ENCODE measurements at places on chromosomes 3 and 15. TPM values are rescaled to one million over a fixed set of nuclear protein-coding genes. Genes with fewer than 3 reads are reported as not detected.

DNA sequence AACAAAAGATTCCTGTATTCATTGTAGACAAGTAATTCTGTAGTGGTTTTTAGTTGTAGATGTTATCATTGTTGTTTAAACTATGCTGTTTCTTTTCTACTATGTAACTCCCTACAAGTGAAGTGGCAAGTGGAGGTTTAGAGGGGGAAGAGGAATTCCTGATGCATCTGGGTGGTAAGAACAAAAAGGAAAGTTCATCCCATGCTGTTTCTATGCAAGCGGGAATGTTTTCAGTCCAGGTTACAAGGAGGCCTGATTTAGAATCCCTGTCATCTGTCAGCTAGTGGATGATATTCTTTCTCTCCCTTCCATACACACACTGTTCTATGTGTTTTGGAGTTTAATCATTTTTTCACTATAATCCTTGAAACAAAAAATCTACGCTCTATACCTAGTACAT, 67.4 kb downstream of the IMPG2 start:
- no peak for DNase-seq

- DNase-seq: no peak
Observed at GRCh38 chr3:112774293-112774926, 72.3 kb downstream of the CD200R1L start.

DNA sequence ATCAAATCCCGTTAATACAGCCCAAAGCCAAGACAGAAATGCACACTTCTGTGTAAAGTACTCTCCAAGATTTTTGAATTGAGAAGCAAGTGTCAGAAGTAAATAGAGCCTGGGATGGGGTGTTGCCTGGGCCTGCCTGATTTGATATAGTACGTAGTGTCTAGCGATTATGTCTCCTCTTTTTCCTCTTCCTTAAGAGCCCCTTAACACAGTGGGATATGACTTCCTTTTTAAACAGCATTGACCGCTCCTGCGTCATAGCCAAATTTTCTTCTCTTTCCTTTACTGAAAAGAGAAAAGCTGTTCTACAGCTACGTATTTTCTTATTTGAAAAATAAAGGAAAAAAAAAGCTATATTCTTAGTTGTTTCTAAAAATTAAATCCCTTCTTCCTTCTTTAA, 97.7 kb downstream of the PLCL2 start:
- no peak for DNase-seq

DNA sequence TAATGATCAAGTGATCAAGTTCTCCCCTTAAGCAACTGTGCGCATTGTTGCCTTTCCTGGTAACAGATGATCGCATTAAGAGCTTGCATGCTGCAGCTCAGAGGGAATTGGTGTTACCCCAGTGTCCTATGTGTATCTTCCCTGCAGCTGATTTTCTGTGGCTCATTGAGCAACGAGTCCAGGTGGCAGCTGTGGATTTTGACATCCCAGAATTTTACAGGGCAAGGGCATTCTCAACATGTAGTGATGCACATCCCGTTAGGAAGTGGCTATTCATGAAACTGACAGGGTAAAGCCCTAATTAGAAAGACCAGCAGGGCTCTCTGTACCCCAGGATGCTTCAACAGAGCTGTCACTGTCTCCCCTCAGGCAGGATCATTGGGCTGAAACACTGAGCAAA, 232.8 kb downstream of the AGBL1 start:
- no peak for DNase-seq

DNA sequence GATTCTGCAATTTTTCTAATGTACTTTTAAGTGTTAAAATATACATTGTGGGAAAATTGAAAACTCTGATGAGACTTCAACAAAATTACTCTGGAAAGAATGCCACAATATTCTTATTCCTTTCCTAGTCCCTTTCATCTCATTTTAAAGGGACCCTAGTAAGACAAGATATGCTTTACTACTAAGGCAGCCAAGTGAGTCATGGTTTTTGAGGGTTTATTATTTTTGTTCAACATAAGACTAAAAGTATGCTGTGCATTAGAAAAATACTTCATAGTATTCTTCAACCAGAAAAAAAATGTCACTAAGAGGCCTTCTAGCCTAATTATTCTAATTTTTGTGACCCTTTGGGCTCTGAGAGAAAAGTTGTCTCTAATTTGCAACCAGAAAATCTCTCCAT, 7.4 kb downstream of the IL12A start:
- DNase-seq: no peak

DNA sequence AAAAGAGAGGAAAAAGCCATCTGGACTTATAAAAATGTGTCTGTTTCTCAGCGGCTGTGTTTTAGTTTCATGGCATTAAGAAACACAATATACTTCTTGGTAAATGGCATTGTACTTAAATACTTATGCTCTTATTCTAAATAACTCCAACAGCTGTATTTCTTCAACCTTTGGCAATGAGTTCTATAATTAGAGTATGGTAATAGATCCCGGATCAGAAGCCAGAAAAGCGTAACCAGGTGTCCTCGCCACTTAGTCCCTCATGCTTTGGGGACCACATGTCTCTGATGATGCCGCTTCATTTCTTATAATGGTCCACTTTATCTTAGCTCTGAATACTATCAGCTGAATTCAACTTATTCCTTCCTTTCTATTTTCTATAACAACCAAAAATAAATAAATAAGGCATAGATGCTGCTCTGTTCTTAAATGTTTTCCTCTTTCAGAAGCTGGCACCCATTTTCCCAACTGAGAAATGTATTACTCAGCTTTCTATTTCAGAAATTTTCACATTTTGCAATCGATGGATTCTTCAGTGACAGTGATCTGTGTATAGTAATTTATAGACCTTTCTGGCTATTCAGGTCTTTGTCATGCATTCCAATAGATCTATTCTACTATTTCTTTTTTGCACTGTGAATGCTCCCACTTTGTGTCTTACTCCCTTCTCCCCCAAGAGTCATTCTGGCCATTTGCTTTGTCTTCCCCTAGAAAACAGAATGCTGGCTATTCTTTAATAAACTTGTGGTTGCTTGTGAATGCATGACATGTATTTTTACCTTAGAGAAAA, 87.6 kb upstream of the KBTBD8 start:
- no peak for DNase-seq

GRCh38 chr15:62712455-62712839, 330.1 kb upstream of the TPM1 start:
- DNase-seq: no peak

DNA sequence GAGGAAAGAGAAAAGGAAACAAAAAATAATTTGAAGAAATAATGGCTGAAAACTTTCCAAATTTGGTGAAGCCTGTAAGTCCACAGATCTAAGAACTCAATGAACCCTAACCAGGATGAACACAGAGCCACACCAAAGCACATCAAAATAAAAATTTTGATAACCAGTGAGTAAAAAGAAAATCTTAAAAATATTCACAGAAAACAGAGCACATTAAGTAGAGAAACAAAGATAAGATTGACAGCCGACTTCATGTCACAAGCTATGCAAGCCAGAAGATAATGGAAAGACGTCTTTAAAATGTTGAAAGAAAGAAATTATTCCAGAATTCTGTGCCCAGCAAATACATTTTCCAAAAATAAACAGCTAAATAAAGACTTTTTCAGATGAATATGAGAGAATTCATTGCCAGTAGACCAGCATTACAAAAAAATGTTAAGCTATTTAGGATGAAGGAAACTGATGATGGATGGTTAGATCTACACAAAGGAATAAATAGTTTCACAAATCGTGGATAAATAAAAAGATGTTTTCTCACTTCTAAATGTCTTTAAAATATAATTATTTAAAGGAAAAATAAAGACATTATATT, 140.2 kb upstream of the SKOR1 start:
- no peak for DNase-seq

GRCh38 chr15:72345806-72346205, 25.8 kb upstream of the CELF6 start:
- DNase-seq: no peak

- DNase-seq: no peak
Observed at GRCh38 chr3:188468196-188468595, 314.2 kb downstream of the LPP start.

GRCh38 chr15:91849180-91849579, 4.3 kb upstream of the SLCO3A1 start:
- no peak for DNase-seq

- DNase-seq: no peak
Observed at GRCh38 chr3:8914491-8914890, 48.8 kb downstream of the RAD18 start.

Gene PLSCR2
- total RNA-seq: not detected

Gene CYP1A2
- total RNA-seq: not detected

Gene SV2B
- 0.02 TPM for total RNA-seq

Gene HDC
- 8.7 TPM for total RNA-seq

Gene APBA2
- total RNA-seq: 1.2 TPM

Gene GOLGA6L10
- 0.71 TPM for total RNA-seq

Gene NPAP1
- not detected for total RNA-seq

Gene ASTE1
- 7.4 TPM for total RNA-seq

Gene SLC51A
- not detected for total RNA-seq

All from activated T-helper 2 cell treated with anti-CD3 and anti-CD28 coated beads, Interferon-gamma antibody, Interleukin-2, Interleukin-4, amounts not matched to agents 10 μg/mL and 5 μg/mL and 100 μg/mL, durations not matched to agents 14 hours and 24 hours and 36 hours (primary cell).